ENCODE measurements at places on chromosomes 3 and 15.

DNA sequence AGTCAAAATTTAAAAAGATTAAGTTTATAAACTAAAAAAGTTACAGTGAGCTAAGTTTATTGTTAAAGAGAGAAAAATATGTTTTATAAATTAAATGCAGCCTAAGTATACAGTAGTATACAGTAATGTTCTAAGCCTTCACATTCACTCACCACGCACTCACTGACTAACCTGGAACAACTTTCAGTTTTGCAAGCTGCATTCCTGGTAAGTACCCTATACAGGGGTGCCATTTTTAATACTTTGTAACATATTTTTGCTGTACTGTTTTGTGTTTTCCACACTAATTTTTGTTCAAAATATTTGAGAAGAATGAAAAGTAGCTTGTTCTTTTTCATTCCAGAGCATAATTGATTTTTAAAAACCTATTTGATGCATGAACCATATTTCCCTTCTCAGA lies 524.9 kb downstream of the RBMS3 start:
- no peak for DNase-seq

DNA sequence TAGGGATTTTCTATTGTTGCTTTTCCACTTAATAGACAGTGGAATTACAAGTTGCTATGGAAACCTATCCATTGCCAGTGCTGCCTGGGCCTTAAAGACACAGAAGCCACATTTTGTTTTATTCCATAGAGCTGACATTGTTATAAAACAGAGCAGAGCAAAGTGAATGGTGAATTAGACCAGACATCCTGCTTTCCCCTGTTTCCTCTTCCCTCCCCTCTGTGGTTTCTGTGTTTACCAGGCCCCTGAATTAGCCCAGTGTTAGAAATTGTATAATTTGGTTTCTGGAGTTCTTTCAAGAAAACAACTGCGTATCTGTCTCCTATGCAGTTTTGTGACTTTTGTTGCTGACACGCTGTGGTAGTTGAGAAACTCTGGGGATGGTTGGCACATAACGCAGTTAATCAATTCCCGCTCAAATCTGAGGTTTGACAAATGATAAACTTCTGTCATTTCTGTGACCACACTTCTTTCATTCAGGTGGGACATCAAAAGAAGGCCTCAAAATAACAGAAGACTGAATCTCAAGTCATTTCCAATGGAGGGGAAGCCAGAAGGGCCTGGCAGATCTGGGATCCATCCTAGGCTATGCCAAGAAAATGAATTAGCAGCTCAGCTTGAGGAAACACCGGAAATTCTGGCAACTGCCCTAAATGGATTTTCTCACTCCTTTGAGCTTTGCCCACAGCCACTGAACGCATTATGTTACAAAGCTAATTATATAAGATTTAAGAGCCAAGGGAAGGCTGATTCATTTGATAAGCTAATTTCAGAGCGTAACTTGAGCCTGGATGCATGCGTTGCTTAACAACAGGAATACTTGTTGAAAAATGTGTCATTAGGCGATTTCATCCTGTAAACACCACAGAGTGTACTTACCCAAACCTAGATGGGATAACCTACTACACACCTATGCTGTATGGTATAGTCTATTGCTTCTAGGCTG lies 46.9 kb downstream of the NR1D2 start:
- peak; percentile 70 for DNase-seq

DNA sequence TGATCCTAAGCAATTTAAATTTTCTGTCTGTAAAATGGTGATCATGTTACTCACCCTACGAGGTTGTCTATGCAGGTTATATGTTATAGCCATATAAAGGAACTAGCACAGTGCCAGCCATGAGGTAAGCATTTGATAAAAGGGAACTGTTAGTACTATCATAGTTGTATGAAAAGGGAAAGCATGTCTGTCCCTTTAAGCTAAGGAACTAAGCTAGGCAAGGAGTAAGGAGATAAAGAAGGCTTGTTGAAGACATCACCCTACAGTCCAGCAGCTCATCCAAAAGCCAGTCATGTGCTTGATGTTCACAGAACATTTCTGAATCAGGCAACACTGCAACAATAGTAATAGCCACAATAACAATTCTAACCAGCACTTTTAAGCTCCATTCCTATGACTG lies 243.9 kb downstream of the ZBTB20 start:
- no peak for DNase-seq

GRCh38 chr3:176798680-176799079 lies 398.6 kb downstream of the TBL1XR1 start:
- no peak for DNase-seq

DNA sequence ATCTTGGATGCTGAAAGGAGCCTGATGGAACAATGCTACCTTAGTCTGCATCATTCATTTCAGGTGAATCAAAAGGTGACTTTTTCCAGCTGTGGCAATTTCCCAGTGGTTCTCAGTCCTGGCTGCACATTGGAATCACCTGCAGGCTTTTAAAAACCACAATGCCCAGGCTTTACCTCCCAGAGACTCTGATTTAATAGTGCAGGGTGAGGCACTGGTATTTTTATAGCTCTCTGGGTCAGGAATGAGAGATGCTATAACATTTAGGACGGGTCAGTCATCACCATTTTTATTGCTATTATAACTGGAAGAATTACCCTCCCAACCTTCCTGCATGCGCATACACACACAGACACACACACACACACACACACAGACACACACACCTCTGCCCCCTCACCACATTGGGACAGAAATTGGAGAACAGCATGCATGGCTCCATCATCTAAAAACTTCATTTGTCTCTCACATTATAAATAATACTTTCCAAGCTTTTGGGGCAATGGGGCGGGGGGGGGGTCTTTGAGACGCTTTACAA lies 41.1 kb downstream of the LARP6 start:
- no peak for DNase-seq

DNA sequence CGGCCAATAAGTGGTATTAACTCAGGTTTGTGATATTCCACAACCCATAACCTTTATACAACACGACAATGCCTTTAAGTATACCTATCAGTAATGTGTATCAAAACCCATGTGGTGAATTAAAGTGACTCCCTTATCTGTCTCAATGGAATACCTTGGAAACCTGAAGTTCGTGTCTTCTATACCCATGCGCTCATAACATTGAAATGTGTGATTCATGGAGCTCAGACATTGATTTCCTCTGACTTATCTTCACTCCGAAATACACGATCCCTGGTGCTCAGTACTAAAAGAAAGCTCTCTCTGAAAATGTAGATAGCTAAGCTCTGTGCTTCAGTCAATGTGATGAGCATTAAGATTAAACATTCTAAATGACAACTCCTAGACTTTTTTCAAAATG lies 140.3 kb downstream of the TBC1D5 start:
- DNase-seq = peak; percentile 35

DNA sequence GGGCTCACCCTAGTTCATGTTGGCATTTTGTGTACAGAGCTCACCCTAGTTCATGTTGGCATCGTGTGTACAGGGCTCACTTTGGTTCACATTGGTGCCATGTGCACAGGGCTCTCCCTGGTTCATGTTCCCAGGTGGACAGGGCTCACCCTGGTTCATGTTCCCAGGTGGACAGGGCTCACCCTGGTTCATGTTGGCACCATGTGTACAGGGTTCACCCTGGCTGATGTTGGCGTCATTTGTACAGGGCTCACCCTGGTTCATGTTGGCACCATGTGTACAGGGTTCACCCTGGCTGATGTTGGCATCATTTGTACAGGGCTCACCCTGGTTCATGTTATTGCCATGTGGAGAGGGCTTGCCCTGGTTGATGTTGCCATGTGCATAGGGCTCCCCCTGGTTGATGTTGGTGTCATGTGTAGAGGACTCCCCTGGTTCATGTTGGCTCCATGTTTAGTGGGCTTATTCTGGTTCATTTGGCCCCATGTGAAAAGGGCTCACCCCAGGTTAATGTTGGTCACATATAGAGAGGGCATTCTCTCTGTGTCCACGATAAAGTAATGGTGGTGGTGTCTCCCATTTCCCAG lies 31.7 kb upstream of the NR2C2 start:
- peak; percentile 19 for DNase-seq

DNA sequence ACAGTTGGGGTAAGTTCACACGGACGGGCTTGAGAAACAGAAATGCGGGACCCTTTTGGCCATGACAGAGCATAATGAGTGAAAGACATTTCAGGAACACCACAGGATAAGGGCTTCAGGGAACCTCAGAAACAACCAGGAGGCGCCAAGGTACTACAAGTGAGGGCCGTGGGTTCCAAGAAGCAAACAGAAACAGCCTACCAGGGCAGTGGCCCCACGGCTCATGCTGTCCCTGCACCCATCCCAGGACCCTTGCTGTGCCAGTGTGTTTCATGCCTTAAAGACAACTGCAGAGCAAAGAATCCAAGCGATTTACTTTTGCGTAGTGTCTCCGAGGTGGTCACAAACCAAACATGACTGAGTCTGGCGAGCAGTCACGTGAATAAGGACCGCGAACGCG lies 54.0 kb downstream of the RUBCN start:
- no peak for DNase-seq

- no peak for DNase-seq
These were observed 25.6 kb upstream of the LCTL start for GRCh38 chr15:66591322-66591862.

- DNase-seq = no peak
These were observed 15.9 kb downstream of the IGDCC3 start for GRCh38 chr15:65361708-65362459.

DNA sequence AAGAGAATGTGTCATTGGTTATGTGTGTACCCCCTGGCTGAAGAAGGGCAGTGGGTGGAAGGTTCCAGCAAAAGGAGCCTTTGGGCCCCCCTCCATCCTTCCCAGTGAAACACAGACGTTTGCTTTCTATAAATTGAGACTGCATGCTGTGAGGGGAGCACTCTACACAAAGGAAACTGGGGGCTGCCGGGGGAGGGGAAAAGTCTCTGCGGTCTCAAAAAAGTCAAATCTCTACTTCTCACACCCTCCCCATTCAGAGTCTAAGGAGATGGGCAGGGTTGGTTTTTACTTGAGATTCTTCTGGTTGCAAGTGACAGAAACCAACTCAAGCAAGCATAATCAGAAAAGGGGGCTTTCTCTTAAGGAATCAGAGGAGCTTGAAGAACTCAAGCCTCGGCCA lies 50.1 kb upstream of the TLE3 start:
- DNase-seq = no peak

GRCh38 chr3:184563561-184563925 lies 2.0 kb downstream of the EPHB3 start:
- no peak for DNase-seq

- no peak for DNase-seq
These were observed 160.5 kb downstream of the ANO10 start for GRCh38 chr3:43461345-43461744.

- DNase-seq = no peak
These were observed 22.3 kb upstream of the PSTPIP1 start for GRCh38 chr15:76972389-76973361.

DNA sequence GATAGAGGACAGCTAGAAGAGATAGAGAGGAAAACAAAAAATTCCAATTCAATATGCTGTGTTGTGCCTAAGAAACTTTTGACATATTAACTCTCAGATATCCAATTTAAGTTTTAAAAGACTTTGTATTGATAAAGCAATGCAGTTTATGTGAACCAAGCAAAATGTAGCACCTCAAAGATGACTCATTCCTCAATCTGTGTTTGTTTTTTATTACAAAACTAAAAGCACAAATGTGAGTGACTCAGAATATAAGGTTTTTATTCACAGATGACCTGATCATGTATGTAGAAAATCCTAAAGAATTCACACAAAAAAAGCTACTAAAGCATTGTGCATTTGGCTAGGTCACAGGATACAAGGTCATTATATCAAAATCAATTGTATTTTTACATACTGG lies 11.1 kb downstream of the HCLS1 start:
- no peak for DNase-seq

DNA sequence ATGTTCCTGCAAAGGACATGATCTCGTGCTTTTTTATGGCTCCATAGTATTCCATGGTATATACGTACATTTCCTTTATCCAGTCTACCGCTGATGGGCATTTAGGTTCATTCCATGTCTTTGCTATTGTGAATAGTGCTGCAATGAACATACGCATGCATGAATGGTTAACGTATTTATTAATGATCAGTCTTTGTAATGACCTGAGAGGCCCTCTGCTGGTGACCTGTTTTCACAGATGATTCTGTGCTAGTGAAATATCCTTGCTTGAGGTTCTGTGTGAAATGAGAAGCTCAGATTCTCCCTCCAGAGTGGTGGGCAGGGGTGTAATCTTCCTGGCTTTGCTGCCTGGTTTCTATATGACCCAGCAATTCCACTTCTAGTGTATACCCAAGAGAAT lies 160.2 kb upstream of the RASGRP1 start:
- DNase-seq = no peak

- peak; percentile 79 for DNase-seq
These were observed 44.6 kb downstream of the EOMES start for GRCh38 chr3:27677565-27677964.

GRCh38 chr3:36408146-36408545 lies 27.8 kb downstream of the STAC start:
- DNase-seq = no peak

- DNase-seq = peak; percentile 11
These were observed 125.4 kb downstream of the ULK4 start for GRCh38 chr3:41836360-41837134.

DNA sequence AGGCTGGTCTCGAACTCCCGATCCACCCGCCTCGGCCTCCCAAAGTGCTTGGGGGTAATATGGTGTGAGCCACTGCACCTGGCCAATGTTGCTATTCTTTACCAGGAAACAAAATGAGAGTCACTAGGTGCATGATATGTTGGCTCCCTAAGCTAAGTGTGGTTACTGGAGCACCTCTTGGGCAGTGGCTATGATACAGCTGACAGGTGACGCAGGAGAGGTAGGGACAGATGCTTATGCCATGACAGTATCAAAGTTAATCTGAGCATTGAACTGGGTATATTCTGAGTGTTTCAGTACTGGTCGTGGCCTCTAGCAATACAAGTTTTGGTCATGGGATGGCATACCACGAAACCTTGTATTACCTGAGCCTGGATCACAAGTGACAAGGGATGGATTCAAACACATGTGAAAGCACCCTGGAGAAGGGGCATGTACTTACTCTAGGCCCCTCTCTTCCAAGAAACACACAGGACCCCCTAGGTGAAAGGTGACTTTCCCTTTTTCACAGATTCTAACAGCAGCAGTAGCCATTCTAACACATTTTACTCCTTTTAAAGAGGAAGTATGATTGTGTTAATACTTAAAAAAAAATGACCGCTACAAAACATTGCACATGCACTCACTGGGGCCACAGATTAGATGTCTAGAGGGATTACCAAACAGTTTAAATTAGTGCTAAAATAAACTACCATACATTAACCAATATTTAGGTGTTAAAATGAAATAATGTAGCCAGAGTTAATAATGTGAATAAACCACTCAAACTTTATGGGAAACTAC lies 467.3 kb downstream of the SHQ1 start:
- DNase-seq = no peak

GRCh38 chr15:88641959-88642452 lies 3.2 kb downstream of the ISG20 start:
- DNase-seq = no peak

- no peak for DNase-seq
These were observed 6.5 kb downstream of the GPR160 start for GRCh38 chr3:170044271-170044670.

DNA sequence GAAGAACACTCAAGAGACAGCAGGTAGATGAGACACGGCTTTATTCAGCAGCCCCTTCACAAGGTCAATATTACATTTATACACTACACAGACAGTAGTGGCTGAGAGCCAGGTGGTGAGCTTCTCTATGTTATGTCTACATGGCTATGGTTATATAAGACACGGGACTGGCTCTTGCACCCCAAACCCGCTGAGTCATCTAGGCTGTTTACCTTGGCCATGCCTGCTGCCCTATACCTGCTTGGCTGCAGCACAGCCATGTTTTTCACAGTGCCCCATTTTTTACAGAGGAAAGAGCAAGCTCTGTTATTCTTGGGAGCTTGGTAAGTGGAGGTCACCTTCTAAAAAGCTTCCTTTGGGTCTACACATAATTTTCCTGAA lies 231.6 kb downstream of the IGSF11 start:
- no peak for DNase-seq

Measured in A172 (cell line).